ENCODE measurements at places on chromosomes 2 and 18.
A peak's percentile ranks its signal among the peaks of the same experiment; 100 is the strongest.

DNA sequence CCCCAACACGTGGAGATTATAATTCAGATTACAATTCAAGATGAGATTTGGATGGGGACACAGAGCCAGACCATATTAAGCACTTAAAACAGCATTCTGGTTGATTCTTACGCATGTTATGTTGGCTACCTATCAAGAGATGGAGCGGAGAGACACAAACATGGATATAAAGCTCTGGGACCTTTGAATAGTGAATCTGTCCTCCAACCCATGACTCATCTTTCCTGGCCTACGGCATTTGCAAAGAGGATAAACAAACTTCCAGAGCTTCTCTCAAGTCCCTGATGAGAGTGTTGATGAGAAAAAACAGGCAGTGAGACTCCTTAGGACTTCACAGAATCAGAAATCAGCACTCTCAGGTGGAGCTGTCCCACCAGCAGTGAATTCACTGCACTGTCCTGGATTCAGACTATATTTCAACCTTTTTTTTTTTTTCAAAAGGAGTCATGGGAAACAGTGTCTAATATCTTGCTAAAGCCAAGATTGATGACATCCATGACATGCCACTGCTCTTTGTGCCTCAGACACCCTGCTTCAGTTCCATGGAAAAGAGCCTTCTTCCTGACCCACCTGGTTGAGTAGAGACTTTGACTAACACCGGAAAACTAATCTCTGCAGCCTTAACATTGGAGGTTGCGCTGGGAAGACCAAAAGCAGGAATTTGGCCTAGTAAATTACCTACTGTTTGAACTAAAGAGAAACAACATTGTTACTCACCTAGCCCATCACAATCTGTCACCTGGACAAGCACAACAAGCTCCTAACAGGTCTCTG lies 62.1 kb upstream of the NPAS2 start:
- no peak overlapping the region for H3K27ac ChIP-seq
- H3K4me1 ChIP-seq, result peaks cover 13% of the 10 kb centered on the region
- no peak overlapping the region for H3K4me3 ChIP-seq
- no peak for DNase-seq

GRCh38 chr18:37442477-37442876 lies 123.1 kb downstream of the CELF4 start:
- no peaks in the 10 kb centered on the region for H3K27me3 ChIP-seq
- H3K4me3 ChIP-seq, result no peak overlapping the region
- H3K4me1 ChIP-seq, result no peaks in the 10 kb centered on the region
- no peaks in the 10 kb centered on the region for H3K36me3 ChIP-seq
- no peak for DNase-seq
- no peak overlapping the region for H3K27ac ChIP-seq

DNA sequence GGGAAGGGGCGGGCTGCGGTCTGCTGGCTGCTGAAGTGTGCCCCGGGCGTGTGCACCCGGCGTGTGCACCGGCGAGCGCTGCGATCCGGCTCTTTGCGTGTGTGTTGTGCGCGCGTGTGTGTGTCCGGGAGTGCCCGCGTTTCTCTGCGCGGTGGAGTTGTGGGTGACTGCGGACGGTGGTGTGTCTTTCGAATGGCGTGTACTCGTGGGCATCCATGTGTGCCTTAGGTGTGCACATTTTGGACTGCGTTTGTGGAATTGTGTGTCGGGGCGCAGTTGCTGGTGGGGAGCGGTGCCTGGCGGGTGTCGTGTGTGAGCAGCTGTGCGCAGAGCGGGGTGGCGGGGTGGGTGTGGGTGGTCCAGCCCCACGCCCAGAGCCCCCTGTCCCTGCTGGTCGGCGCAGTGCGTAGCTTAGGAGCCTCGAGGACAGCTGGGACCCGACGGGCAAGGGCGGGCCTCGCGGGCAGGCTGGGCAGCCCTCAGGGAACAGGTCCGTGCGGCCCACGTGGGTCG lies 533 bp downstream of the HPCAL1 start:
- DNase-seq, result peak; percentile 79
- no peaks in the 10 kb centered on the region for H3K4me1 ChIP-seq
- no peaks in the 10 kb centered on the region for H3K27me3 ChIP-seq

- peak overlapping the region; percentile 14 for H3K27ac ChIP-seq
- H3K4me3 ChIP-seq, result no peak overlapping the region
- H3K4me1 ChIP-seq, result no peaks in the 10 kb centered on the region
- H3K27me3 ChIP-seq, result no peaks in the 10 kb centered on the region
Observed at GRCh38 chr2:188986839-188987238, 12.7 kb downstream of the COL3A1 start.

- no peaks in the 10 kb centered on the region for H3K36me3 ChIP-seq
- no peaks in the 10 kb centered on the region for H3K27me3 ChIP-seq
- no peak overlapping the region for H3K27ac ChIP-seq
Observed at GRCh38 chr18:25243754-25244153, 108.2 kb downstream of the ZNF521 start.

DNA sequence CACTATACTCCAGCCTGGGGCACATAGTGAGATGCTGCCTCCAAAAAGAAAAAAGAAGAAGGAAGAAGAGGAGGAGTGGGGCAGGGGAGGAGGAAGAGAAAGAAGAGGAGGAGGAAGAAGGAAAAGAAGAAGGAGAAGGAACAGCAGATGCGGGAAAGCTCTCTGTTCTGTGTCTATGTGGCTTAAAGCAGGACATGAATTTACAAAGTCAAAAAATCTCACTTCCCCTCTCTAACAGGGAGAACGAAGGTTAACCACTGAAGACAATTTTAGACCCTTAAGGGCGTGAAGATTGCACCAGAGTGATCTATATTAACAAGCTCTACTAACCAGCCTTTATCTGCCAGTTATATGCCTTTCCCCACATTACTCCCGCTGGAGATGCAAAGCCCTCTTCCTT lies 258.9 kb downstream of the METTL4 start:
- no peak overlapping the region for H3K27ac ChIP-seq
- H3K36me3 ChIP-seq, result no peaks in the 10 kb centered on the region
- no peaks in the 10 kb centered on the region for H3K27me3 ChIP-seq
- DNase-seq, result no peak

GRCh38 chr2:111121028-111121827 lies 514 bp downstream of the BCL2L11 start:
- peak; percentile 85 for DNase-seq
- H3K4me1 ChIP-seq, result no peaks in the 10 kb centered on the region
- peaks cover 2% of the 10 kb centered on the region for H3K27me3 ChIP-seq

- no peak overlapping the region for H3K4me3 ChIP-seq
- peaks cover 7% of the 10 kb centered on the region for H3K4me1 ChIP-seq
- H3K36me3 ChIP-seq, result no peaks in the 10 kb centered on the region
- no peak for DNase-seq
- no peak overlapping the region for H3K27ac ChIP-seq
- H3K27me3 ChIP-seq, result no peaks in the 10 kb centered on the region
Observed at GRCh38 chr2:174669336-174669735, 71.7 kb upstream of the WIPF1 start.

DNA sequence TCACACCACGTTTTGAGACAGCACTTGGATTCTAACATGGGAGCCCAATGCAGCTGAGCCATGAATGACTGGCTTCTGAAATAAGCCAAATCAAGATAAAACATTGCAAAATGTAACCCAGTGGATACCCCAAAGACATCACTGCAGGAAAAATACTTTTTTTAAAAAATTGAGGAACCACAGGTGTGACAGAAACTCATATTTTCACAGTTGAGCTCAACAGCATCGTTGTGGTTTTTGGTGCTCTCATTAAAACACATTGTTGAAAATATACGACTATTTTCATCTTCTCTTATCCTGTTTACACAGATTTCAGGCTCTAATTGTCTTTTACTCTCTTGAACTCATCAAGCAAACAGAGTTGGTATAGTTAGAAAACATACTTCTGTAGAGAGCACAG lies 429.3 kb upstream of the VRK2 start:
- no peaks in the 10 kb centered on the region for H3K4me1 ChIP-seq
- H3K27ac ChIP-seq, result no peak overlapping the region
- H3K27me3 ChIP-seq, result no peaks in the 10 kb centered on the region
- no peaks in the 10 kb centered on the region for H3K36me3 ChIP-seq

DNA sequence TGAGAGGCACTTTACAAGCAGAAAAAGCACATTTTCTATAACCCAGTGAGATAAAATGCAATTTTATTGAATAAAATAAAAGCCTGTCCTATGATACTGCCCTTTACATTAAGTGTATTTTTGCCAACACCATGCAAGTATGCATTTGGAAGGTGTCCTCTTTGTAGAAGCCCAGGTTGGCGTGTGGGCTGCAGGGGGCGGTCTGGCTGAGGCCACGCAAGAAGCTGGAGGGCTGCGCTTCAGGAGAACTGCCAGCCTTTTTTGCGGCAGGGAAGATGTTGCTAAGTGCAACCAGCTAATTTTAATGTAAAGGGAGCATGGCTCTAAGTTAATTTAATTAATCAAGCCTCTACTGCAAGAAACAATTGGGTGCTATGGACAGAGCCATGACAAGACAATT lies 562.8 kb upstream of the SALL3 start:
- H3K4me3 ChIP-seq, result no peak overlapping the region
- no peak for DNase-seq
- H3K27ac ChIP-seq, result no peak overlapping the region
- H3K4me1 ChIP-seq, result no peaks in the 10 kb centered on the region
- H3K36me3 ChIP-seq, result no peaks in the 10 kb centered on the region

DNA sequence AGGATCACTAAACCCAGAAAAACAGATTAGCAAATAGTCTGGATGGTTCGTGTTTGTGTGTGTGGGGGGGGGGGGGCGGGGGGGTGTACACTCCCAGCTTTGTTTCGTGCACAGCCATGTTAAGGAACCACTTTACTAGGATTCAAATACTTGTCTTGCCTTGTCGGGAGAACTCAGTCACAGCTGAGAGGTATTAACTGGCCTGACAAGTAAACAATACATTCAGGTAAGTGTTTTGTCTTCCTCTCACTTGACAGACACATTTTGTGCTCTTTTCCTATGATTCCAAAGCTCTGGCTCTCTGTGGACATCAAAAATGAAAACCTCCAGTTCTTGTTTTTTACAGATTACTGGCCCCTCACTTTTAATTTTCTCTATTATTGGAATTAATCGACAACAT lies 173.5 kb downstream of the LRP1B start:
- no peaks in the 10 kb centered on the region for H3K36me3 ChIP-seq
- H3K27ac ChIP-seq, result no peak overlapping the region
- H3K4me1 ChIP-seq, result no peaks in the 10 kb centered on the region
- H3K27me3 ChIP-seq, result no peaks in the 10 kb centered on the region
- no peak overlapping the region for H3K4me3 ChIP-seq

DNA sequence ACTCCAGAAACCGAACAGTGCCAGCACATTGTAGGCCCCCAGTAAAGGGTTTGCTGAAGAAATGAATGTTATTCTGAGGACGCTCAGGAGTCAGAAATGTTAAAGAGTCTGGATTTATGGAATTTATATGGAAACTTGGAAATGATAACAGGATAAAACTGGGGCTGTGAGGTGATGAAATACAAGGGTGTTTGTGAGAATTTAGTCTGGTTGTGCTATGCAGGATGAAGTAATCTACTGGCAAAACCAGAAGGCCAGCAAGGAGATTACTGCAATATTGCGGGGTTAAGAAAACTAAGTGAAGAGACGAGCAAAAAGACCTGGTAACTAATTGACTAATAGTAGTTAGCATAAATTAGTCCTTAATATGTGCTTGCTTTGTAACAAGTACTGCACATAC lies 467.8 kb downstream of the ZEB2 start:
- H3K4me1 ChIP-seq, result no peaks in the 10 kb centered on the region
- no peak overlapping the region for H3K4me3 ChIP-seq
- DNase-seq, result no peak
- no peak overlapping the region for H3K27ac ChIP-seq
- no peaks in the 10 kb centered on the region for H3K27me3 ChIP-seq

- no peaks in the 10 kb centered on the region for H3K27me3 ChIP-seq
- no peak overlapping the region for H3K27ac ChIP-seq
- H3K36me3 ChIP-seq, result no peaks in the 10 kb centered on the region
Observed at GRCh38 chr18:3525870-3526420, 76.0 kb downstream of the TGIF1 start.

GRCh38 chr2:39243469-39244123 lies at the start of gene CDKL4:
Gene CDKL4 (minus strand): TSS chr2:39243970.
- H3K4me1 ChIP-seq, result no peaks in the 10 kb centered on the region
- DNase-seq, result no peak
- no peak within 1 kb of the TSS for H3K4me3 ChIP-seq

GRCh38 chr2:165793161-165793778 lies 777 bp downstream of the GALNT3 start:
- H3K36me3 ChIP-seq, result no peaks in the 10 kb centered on the region
- no peak overlapping the region for H3K27ac ChIP-seq
- peak overlapping the region; percentile 44 for H3K4me3 ChIP-seq
- H3K4me1 ChIP-seq, result no peaks in the 10 kb centered on the region

- H3K4me3 ChIP-seq, result no peak overlapping the region
- H3K27ac ChIP-seq, result no peak overlapping the region
- H3K27me3 ChIP-seq, result no peaks in the 10 kb centered on the region
- DNase-seq, result no peak
- H3K4me1 ChIP-seq, result no peaks in the 10 kb centered on the region
Observed at GRCh38 chr2:22932288-22932687, 452.7 kb upstream of the KLHL29 start.

DNA sequence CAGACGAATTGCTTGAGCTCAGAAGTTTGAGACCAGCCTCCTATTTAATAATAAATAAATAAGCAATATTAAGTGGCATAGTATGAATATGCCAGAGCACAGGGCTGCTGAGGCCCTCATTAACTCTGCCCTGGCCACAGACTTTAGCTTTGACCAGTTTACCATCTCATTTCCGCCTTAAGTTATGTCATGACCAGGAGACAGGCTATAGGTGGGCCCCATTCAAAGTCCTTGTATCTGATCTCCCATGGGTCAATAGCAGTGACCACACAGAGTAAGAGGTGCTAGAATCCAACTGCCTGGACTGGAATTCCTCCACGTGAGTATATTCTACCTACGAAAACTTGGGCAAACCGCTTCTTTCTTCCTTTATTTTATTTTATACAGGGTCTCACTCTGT lies 13.4 kb upstream of the ASXL2 start:
- H3K27ac ChIP-seq, result no peak overlapping the region
- H3K4me3 ChIP-seq, result no peak overlapping the region
- no peaks in the 10 kb centered on the region for H3K36me3 ChIP-seq
- DNase-seq, result no peak

- DNase-seq, result no peak
- peaks cover 4% of the 10 kb centered on the region for H3K4me1 ChIP-seq
- H3K27ac ChIP-seq, result no peak overlapping the region
- H3K27me3 ChIP-seq, result no peaks in the 10 kb centered on the region
- no peak overlapping the region for H3K4me3 ChIP-seq
Observed at GRCh38 chr2:216031960-216032689, 18.8 kb upstream of the MREG start.
